ENCODE measurements at places on chromosomes 1 and 21.

GRCh38 chr1:43565600-43566360 lies 35.1 kb downstream of the PTPRF start:
- no peak for DNase-seq

DNA sequence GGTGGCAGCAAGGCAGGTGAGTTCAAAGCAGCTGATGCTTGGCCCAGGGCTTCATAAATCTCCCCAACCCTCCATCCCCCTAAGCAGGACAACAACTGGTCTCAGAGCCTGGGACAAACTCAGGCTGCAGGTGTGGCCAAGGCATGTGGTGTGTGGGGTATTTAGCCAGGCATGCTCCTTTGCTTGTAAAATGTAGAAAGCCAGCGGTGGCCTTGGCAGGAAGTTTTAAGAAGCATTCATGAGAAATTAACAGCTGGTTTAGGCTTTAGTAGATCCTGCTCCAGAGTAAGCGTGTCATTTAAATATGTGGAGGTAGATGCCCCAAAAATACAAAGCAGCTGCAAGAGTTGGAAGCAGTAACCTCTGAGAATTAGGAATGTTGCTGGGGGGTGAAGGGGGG lies 44.8 kb downstream of the NTPCR start:
- DNase-seq: no peak

DNA sequence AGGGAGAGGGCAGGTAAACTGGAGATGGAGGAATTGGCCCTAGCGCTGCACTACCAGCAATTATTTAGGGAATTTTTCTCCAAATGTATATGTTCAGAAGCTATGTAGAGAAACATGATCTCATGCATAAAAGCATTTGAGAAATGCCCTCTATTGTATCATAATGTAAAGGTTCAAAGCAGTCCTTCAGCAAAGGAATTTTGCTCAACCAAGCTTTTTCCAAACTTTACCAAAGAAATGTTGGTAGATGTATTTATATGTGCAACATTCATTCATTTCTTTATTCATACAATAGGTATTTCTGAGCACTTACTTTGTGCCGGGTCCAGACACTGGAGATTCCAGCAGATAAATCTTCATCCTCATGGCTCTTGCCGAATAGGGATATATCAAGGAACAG lies 64.4 kb downstream of the XCL1 start:
- DNase-seq: no peak

DNA sequence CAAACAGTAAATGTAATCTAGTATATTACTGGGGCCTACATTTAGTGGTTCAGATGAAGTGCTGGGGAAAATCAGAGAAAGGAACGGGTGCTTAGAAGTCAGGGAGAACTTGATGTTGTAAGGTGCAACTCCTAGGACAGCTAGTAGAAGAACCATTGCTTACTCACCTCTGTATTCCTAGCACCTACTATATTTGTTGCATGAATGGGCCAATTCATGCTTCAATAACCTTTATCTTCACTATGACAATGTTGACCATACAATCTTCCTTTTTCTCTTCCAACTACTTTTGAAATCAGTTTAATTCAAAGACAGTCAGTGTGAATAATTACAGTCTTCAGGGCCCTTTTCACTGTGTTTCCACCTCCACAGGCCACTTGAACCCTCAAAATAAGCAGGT lies 125.0 kb upstream of the DMRTA2 start:
- DNase-seq: no peak

- no peak for DNase-seq
These were observed 1.2 kb downstream of the DHRS3 start for GRCh38 chr1:12616709-12617373.

- DNase-seq: no peak
These were observed at the start of gene OR2L5 for GRCh38 chr1:248013229-248013710. TSS of gene OR2L5 (plus strand) at chr1:248013660. CDS start at chr1:248021948, 8,288 bp downstream.

DNA sequence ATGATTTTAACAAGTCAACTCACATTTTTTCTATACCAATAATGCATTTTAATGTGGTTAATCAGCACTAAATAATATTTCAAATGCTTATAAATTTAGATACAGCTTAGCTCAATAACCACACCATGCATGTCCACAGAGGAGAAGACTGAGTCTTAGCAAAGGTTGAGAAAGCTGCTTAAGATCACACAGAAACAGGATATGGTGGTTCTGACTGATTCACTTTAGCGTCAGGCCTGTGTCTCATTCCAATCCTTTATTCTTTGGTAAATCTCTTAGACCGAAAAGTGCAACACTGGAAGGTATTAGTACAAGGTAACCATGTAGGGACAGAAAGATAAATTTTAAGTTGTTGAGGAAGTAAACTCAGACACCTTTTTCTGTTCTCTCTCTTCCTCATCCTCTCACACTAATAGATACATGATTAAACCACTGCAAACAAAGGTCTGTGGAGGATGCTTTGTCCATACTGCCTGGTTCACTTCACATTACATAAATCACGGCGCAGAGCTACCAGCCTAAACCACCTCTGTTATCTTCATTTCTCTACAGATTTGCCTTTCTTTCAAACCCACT lies 139.0 kb downstream of the DPYD start:
- DNase-seq: no peak

DNA sequence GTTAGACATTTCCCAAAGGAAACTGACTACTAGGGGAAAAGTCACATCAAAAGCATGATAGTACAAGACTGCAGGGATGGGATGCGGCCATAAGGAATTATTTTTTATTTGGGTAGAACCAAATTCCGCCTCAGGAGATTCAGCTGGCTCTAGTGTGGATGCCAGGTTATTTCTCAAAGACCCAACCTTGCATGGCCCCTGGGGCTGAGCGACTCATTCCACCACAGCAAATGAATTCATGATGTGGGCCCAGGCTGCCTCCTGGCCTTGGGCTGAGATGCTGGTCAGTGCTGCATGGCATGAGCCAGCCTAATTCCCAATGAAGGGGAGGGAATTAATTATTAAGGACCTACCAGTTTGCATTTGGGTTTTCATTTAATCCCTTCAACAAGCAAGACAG lies 11.8 kb downstream of the TMEM35B start:
- DNase-seq: no peak

- DNase-seq: no peak
These were observed 7.9 kb upstream of the AK5 start for GRCh38 chr1:77273891-77274290.

DNA sequence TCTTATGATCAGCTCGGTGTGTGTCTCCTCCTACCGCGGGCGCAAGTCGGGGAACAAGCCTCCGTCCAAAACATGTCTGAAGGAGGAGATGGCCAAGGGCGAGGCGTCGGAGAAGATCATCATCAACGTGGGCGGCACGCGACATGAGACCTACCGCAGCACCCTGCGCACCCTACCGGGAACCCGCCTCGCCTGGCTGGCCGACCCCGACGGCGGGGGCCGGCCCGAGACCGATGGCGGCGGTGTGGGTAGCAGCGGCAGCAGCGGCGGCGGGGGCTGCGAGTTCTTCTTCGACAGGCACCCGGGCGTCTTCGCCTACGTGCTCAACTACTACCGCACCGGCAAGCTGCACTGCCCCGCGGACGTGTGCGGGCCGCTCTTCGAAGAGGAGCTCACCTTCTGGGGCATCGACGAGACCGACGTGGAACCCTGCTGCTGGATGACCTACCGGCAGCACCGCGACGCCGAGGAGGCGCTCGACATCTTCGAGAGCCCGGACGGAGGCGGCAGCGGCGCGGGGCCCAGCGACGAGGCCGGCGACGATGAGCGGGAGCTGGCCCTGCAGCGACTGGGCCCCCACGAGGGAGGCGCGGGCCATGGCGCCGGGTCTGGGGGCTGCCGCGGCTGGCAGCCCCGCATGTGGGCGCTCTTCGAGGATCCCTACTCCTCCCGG lies 1.5 kb downstream of the KCNC4 start:
- no peak for DNase-seq

DNA sequence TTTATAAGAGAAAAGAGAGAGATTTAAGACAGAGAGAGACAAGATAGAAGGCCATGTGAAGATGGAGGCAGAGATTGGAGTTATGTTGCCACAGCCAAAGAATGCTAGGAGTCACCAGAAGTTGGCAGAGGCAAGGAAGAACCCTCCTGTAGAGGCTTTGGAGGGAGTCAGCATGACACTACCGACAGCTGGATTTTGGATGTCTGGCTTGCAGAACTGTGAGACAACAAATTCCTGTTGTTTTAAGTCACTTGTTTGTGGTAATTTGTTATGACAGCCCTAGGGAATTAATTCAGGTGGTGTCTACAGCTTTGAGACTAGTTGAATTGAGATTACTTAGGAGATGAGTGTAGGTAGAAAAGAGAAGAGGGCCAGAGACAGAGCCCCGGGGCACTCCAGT lies 158.5 kb downstream of the DNM3 start:
- no peak for DNase-seq

- DNase-seq: no peak
These were observed 336.2 kb upstream of the ESRRG start for GRCh38 chr1:217059401-217059800.

GRCh38 chr1:153260585-153261280 lies 1.2 kb downstream of the LORICRIN start:
- DNase-seq: no peak

DNA sequence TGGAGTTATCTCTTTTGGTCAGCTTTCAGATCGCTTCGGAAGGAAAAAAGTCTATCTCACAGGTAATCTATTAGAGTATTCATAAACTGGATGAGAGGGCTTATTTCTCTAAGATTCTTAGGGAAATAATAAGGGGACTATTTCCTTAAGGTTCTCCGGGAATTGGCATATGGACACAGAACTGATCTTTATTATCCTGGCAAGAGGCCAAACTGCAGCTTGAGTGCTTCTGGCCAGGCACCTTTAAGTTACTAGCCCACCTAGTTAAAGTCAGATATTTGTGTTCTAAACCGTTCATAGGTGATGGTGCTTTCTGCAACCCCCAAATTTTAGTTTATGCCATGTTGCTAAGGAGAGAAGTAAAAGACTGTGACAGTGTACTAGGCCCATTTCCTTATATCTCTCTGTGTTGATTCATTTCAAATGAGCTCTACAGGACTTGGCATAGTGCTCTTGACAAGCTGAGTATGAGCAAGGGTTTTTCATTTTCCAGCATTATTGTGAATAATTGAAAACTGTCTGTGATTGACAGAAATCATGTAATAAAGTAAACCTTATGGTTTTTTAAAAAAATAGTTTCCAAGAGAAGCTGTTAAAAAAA lies 43.4 kb downstream of the SLC22A15 start:
- no peak for DNase-seq

- DNase-seq: no peak
These were observed 115.7 kb upstream of the ATP1A1 start for GRCh38 chr1:116257341-116257767.

DNA sequence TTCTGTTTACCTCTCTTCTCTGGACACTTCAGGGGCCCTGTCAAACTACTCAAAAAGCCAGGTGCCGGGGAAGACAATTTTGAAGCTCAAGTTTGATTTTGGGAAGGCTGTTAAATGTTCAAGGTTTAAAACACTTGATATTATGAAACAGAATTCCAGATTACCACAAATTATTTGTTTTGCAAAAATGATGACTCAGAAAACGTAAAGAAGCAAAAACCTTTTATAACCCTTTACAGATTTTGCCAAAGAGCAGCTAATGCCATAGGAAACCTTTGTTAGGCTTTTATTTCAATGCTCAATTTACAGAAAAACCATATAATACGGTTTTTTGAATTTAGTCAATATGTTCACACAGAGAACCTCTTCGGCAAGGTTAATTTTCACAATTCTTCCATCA lies 593.4 kb upstream of the ZP4 start:
- no peak for DNase-seq

DNA sequence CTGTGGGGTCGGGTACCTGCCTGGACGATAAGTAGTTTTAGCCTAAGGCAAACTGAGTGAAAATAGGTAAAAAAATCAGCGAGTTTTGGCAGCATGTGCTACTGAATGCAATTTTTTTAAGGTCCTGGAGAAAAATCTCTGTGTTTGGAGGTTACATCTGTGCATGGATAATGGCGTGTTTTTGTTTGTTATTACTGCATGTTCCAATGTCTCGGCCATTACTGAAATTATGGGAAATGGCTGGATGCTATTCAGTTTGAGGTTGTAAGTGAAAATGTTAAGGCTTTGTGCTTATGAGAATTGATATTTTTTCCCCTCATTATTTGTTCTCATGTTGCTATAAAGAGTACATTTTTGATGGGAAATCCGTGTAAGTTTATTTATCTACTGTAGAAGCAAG lies 441.7 kb downstream of the PRDM2 start:
- DNase-seq: no peak

All from Caco-2 (cell line).